ENCODE measurements at places on chromosomes 13 and 19. TPM values are rescaled to one million over a fixed set of nuclear protein-coding genes. Genes with fewer than 3 reads are reported as not detected.
A peak's percentile ranks its signal among the peaks of the same experiment; 100 is the strongest.

The HS6ST3 gene
- not detected for total RNA-seq

DNA sequence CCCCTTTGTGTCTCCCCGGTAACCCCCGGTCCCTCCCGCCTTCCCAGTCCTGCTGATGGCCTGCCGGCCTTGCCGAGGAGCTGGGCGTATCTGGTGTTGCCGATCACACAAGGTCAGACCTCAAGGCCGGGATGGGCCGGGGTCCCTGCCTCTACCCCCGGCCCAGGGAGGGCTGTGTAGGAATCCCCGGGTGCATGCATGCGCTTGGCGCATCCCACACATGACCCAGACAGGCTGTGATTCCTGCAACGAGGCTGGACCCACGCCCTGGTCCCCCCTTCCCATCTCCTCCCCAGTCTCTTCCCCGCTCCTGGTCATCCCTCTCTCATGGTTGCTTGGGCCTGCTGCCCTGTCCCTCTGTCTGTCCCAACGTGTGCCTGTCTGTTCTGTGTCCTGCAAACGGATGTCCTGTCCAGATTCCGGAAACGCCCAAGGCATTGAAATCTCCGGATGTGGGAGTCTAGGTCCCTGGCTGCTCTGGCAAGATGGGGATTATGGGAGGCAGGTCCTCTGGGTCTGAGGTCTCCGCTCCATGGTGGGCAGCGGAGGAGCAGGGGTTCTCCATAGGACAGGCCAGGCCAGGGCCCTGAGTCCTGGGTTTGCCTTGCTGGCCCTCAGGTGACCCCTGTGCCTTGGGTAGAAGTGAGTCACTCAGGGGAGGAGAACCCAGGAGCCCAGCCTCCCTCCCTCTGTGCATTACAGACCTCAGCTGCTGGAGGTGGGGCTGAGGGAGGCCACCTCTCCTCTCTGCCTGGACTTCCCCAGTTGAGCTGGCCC, 1.6 kb downstream of the PKN1 start:
- DNase-seq = peak; percentile 54

The CGB8 gene
- 0.42 TPM for total RNA-seq

The ABHD8 gene
- total RNA-seq = 8.3 TPM

DNA sequence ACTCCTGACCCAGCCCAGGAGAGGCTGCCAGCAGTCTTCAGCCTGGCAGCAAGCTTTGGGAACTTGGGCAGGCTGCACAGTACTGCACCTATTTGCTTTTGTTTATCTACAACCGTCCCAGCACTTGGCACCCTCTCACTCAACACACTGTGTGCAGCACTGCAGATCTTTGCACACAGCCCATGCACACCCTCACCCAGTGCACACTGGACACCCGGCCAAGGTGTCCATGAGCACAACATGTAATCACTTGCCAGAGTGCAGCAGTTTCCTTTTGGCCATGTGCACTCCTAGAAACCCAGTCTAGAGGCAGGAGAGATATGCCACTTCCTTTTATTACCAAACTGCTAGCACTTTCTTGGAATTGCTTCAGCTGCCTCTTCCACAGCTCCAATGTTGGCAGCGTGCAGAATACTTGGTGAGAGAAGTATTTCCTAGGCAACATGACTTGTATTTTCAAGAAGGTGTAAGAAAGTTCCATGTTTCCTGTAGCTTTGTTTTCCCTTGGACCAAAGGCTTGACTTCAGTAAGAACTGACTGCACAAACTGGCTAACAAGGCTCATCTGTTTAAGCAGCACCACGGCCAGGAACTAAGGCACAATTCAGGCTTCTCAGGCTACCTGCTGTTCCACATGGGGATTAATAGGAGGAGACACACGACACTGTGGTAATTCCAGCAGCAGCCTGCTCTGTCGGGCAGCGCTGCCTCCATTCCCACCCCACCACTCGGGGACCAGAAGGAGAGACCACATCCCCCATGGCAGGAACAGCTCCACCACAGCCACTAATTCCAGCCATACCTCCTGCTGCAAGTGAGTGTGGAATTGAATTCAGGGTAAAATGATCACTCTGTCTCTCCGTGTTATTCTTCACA, 15.3 kb downstream of the ATP7B start:
- no peak for DNase-seq

The TSC22D1 gene
- total RNA-seq = 38.8 TPM

- DNase-seq = peak; percentile 90
Observed at GRCh38 chr13:100088644-100089464, at the start of gene PCCA. Gene PCCA (plus strand): TSS chr13:100089093. CDS start chr13:100089121, 28 bp downstream.

The SLC1A6 gene
- total RNA-seq = not detected

The BORCS8 gene
- total RNA-seq = 42.7 TPM

DNA sequence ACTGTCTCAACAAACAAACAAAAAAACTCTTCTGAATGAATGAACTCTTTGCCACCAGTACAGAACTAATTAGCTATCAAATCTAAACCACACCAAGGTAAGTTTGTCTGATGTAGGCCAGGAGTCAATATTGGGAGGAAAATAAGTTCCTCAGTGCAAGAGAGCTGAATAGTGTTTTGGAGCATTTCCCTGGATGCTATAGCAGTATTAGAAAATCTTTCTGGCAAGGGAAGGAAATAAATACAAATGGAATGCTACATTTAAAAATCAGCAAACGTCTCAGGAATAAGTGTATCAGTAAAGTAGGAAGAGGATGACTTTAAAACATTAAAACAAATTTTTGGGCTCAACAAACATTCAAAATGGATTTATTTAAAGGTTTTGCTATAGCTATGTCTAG, 81.3 kb upstream of the TMTC4 start:
- DNase-seq = no peak

- no peak for DNase-seq
Observed at GRCh38 chr19:11404588-11405222, 14.4 kb downstream of the RGL3 start.

The NBEA gene
- total RNA-seq = 7.6 TPM

DNA sequence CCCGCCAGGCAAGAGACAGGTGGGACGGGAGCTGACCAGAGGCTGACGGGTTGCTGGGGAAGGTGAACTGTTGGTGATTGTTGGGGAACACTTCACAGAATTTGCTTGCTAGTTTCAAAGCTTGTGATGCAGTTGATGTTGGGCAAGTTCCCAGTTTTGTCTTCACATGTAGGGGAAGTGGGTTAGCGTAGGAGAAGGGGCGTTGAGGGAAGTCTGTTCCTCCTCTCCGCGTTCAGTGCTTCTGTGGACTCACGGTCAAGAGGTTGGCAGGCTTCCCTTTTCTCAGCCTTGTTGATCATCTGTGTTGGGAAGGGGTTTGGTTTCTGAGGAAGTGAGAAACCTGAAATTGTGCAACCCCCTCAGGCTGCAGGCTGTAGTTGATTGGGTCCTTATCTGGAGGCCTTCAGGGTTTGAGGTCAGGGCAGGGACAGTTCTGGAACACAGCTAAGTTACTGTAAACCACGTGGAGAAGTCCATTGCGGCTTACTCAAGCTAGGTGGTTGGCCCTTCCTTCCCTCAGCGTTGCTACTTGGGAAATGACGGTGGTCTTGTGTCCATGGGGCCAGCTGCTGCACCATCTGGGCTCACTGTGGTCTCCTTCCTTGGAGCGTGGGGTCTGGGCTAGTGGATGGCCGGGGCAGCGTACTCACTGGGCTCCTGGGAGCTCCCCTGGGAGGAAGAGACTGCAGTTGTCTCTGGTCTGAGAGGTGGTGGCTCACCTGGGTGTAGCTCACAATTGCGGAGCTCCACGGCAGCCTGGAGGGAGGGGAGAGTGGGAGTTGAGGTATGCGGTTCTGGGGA, 7.5 kb downstream of the RPS9 start:
- DNase-seq = no peak

The ZBTB32 gene
- total RNA-seq = not detected

DNA sequence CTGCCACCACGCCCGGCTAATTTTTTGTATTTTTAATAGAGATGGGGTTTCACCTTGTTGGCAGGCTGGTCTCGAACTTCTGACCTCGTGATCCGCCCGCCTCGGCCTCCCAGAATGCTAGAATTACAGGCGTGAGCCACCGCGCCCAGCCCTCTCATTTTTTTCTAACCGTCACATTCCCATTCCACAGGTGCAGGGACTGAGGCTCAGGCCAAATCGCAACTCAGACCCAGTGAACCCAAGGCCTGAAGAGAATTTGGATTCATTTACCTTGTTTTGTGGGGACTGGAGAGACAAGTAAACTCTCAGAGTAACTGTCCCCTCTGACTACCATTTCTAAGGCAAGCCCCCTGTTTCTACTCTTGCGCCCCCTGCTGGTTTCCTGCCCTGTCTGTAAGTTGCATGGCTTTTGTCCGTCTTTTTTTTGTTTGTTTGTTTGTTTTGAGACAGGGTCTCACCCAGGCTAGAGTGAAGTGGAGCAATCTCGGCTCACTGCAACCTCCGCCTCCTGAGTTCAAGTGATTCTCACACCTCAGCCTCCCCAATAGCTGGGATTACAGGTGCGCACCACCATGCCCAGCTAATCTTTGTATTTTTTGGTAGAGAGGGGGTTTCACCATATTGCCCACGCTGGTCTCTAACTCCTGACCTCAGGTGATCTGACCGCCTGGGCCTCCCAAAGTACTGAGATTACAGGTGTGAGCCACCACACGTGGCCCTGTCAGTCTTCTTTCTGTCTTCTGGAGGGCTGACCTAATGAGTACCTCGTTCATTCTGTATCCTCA, 2.3 kb upstream of the STRN4 start:
- peak; percentile 49 for DNase-seq

DNA sequence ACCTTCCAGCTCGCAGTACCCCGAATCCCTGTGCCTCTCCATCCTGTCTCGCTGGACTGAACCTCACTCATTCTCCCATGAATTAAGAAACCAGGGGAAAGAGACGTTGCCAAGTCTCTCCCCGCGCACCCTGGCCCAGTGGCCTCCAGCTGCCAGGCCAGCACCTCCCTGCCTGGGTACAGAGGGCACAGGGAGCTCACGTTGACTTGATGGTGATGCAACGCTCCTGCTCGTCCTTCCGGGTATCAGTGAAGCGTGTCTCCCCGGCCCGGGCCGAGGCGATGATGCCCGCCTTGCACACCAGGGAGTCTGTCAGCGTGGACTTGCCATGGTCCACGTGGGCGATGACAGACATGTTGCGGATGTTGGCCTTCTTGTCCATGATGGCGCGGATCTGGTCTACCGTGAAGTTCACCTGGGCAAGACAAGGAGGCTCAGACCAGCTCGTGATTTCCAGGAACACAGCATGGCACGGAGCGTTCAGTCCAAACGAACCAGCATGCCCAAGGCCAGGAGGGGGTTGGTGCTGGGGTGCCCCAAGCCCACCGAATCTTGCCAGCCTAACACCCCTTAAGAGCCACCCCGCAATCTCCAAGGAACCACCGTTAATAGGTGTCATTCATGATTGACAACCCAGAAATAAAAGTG, 1.2 kb downstream of the EEF2 start:
- DNase-seq = no peak

- no peak for DNase-seq
Observed at GRCh38 chr19:6963244-6963852, 57.9 kb downstream of the MBD3L2B start.

DNA sequence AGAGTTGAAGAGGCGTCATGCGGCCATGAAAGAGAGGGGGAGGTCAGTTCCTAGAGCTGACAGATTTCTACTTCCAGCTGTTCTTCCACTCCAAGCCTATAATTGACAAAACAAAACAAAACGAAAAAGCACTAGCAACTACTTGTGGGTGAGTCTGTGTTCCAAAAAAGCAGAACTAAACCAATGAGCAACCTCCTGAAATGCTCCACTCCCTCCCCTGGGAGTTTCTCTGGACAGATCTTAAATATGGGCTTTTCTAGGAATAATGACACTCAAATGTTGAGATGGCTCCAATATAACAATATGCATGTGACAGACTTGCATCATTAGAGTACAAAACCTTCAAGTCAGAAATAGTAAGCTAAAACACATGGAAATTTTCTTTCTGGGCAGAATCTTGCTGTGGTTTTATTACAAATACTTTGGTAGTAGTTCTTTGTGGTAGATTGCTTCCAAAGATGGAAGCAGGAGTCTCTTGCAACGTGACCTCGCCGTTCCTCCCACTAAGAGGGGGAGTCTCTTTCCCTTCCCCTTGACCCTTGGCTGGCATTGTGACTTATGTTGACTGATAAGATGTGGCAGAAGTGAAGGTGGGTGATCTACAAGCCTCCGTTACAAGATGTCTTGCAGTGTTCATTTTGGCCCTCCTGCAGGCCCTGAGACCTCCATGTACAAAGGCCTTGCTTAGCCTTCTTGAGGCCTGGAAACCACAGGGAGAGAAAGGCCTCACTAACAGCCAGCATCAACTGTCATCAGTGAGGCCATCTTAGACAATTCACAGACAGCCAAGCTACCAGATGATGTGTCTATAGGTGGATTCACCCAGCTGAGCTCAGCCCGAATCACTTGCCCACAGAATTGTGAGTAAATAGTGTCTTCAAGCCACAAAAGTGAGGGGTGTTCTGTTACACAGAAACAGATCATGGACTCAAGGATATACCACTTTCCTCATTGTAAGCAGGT, 173.1 kb upstream of the RFC3 start:
- DNase-seq = no peak

GRCh38 chr13:31008400-31009115, 76.1 kb downstream of the TEX26 start:
- DNase-seq = no peak

- peak; percentile 72 for DNase-seq
Observed at GRCh38 chr19:53553865-53554791, 16.2 kb downstream of the ZNF331 start.

DNA sequence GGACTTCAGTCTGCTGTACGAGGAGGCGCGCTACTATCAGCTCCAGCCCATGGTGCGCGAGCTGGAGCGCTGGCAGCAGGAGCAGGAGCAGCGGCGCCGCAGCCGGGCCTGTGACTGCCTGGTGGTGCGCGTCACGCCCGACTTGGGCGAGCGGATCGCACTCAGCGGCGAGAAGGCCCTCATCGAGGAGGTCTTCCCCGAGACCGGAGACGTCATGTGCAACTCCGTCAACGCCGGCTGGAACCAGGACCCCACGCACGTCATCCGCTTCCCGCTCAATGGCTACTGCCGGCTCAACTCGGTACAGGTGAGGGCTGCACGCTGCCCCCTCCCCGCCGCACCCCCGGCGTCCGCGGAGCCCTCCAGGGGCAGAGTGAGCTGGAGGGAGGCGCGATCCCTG, 14.6 kb downstream of the KCTD15 start:
- DNase-seq = no peak

- no peak for DNase-seq
Observed at GRCh38 chr13:104357672-104358354, 1291.6 kb upstream of the SLC10A2 start.

DNA sequence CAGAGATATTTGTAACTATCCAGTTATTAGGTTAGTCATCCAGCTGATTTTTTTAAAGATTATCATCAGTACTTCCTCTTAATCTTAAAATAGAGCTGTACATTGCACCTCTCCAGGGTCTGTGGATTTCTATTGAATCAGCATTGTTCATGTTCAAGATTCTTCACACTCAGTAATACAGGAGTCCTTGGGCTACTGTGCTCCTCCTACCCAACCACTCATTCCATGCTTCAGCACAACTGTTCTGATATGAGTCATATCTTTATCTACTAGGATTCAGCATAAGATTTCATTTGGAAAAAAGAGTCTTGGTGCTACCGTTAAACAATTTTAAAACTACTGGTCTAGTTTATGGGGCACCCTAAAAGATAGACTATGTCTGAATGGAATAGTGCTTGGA, 357.8 kb downstream of the DCT start:
- peak; percentile 61 for DNase-seq

DNA sequence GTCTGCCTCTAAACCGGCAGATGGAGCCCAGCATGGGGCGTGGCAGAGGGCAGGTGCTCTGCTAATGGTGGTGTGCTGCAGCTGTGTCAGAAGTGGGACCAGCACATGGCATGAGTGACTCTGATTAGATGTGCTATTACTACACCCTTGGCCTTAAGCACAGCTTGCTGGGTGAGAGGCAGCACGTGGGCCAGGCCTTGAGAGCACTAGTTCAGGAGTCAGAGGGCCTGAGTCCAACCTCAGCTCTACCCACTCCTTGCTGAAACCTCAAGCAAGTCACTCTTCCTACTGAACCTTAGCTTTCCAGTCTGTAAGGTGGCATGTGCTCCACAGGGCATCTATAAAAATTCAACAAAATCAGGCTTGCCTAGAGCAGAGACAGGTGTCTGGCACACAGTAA, 22.7 kb downstream of the AKT2 start:
- no peak for DNase-seq
